ENCODE measurements at places on chromosomes 2 and 18.

- no peak for DNase-seq
These were observed 49.0 kb upstream of the TMEM18 start for GRCh38 chr2:726169-726568.

GRCh38 chr18:63267975-63268721, 51.4 kb downstream of the BCL2 start:
- DNase-seq = no peak

GRCh38 chr2:42224422-42225067, 55.4 kb downstream of the EML4 start:
- no peak for DNase-seq

DNA sequence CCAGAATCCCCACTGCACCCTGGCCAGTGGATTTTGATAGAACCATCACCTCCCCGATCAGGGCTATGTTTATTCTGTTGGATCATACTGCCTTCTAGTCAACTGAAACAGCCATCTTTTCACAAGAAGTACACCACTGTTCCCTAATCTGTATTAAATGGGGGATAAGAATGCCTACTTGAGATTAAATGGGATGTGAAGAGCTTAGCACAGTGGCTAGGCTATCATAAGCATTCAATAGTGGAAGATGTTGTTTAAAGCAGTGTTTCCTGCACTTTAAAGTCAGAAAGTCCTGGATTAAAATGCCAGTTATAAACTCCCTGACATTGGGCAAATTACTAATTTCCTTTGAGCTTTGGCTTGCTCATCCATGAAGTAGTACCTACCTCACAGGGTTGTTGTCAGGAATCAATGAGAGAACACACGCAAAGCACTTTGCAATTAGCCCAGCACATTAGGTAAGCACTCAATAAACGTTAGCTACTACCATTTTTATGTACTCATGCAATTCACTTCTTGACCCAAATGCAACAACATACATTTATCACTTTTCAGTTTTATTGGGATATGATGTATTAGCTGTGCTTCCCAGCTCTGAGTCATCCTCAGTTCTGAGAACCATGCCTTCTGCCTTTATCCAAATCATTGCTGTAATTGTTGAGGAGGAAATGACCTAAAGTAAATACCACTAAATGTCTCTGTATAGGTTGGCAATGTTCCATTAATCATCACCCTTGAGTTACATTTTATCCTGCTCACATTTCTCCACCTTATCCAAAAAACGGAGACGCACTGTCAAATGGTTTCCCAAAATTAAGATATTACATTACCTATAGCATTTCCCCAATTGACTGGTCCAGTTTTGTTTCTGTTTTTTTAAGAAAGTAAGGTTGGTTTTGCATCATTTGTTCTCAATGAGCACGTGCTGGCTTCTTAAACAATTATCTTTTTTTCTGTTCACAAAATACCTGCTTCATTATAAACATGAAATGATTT, 2.1 kb downstream of the TMEM247 start:
- no peak for DNase-seq

- no peak for DNase-seq
These were observed 28.6 kb downstream of the APOB start for GRCh38 chr2:21015281-21015645.

- no peak for DNase-seq
These were observed 106.5 kb downstream of the EVA1A start for GRCh38 chr2:75454241-75454620.

GRCh38 chr2:58107803-58108710, 61.5 kb downstream of the VRK2 start:
- no peak for DNase-seq

DNA sequence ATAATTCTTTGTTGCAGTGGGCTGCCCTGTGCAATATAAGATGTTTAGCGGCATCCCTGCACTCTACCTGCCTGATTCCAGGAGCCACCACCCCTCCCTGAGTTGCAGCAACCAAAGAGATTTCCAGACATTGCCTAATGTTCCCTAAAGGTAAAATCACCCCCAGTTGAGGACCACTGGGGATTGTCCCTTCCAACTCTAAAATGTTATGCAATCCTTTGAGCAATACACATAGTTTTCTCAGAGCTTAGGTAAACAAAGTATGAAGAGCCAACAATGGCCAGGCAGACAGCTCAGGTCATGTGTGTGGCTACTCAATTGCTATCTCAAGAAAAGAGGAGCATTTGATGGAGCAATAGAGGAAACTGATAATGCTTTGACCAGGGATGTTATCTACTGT, 87.0 kb downstream of the XDH start:
- no peak for DNase-seq

GRCh38 chr2:182666674-182667314, 49.3 kb upstream of the DNAJC10 start:
- DNase-seq = no peak

DNA sequence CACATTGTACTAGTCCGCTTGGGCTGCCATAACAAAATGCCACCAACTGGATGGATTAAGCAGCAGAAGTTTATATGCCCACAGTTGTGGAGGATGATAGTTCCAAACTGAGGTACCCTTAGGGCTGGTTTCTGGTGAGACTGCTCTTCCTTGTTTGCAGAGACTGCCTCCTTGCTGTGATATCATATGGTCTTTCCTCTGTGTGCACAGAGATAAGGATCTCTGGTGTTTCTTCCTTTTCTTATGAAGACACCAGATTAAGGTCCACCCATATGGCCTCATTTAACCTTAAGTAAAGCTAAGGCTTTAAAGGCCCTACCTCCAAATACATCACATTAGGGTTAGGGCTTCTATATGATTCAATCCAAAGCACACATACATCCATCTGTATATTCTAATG, 738.2 kb upstream of the GCFC2 start:
- no peak for DNase-seq

- no peak for DNase-seq
These were observed 9.4 kb upstream of the MOB1A start for GRCh38 chr2:74188018-74188601.

GRCh38 chr2:159938395-159938794, 124.0 kb downstream of the PLA2R1 start:
- DNase-seq = no peak

- no peak for DNase-seq
These were observed 103.3 kb downstream of the MDH1 start for GRCh38 chr2:63692002-63692606.

- DNase-seq = no peak
These were observed 58.4 kb downstream of the UBE2E3 start for GRCh38 chr2:181038796-181039195.

GRCh38 chr2:35510636-35511035, 844.9 kb upstream of the CRIM1 start:
- no peak for DNase-seq

DNA sequence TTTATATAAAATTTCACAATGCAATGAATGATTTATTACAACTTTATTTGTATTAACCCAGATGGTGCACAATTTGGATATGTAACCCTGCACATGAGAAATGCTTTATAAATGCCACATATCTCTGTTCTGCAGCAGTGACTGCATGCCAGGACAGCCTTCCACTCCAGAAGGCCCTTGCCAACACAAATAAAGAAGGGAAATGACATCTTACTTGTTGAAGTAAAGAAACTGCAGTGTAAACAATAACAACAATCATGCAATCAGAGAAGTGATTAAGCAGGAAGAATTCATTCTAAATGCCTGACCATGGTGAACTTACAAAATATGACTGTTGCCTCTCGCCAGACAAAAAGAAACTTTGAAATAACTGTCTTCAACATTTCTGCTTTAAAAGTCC, 129.9 kb upstream of the CHST9 start:
- DNase-seq = no peak

- no peak for DNase-seq
These were observed 4.1 kb downstream of the CCDC195 start for GRCh38 chr2:224711859-224712665.

DNA sequence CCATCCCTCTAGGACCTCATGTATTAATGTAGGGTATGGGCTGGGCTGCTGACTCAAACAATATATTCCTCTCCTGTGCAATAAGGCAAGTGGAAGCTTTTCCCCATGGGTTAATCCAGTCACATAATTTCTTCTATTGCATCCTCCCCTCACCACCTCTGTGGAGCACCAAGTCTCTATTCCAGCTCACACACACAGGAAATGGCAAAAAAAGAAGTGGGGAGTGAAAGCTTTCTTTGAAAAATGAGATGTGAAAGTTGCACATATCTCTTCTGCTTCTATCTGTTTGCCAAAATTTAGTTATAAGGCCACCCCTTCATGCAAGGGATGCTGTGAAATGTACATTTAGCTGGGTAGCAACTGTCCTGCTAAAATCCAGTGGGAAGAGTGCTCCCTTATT, 121.3 kb downstream of the CDC42EP3 start:
- DNase-seq = no peak

- no peak for DNase-seq
These were observed 98.3 kb upstream of the OTOS start for GRCh38 chr2:240238786-240239185.

GRCh38 chr2:211513446-211513845, 957.0 kb downstream of the CPS1 start:
- no peak for DNase-seq

DNA sequence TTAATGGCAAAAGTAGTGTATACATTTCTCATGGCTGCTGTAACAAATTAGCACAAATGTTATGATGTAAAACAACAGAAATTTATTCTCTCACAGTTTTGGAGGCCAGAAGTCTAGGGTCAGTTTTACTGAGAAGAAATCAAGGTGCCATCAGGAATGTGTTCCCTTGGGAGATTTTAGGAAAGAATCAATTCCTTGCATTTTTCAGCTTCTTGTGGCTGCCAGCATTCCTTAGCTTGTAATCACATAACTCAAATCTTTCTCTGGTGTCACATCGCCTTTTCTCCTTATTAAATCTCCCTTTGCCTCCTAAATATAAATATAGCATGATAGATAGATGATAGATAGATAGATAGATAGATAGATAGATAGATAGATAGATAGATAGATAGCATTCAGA, 307.0 kb upstream of the REG3G start:
- no peak for DNase-seq

- no peak for DNase-seq
These were observed 11.1 kb downstream of the PROC start for GRCh38 chr2:127429291-127429690.

- no peak for DNase-seq
These were observed 31.8 kb downstream of the SERPINB5 start for GRCh38 chr18:63508596-63508995.

DNA sequence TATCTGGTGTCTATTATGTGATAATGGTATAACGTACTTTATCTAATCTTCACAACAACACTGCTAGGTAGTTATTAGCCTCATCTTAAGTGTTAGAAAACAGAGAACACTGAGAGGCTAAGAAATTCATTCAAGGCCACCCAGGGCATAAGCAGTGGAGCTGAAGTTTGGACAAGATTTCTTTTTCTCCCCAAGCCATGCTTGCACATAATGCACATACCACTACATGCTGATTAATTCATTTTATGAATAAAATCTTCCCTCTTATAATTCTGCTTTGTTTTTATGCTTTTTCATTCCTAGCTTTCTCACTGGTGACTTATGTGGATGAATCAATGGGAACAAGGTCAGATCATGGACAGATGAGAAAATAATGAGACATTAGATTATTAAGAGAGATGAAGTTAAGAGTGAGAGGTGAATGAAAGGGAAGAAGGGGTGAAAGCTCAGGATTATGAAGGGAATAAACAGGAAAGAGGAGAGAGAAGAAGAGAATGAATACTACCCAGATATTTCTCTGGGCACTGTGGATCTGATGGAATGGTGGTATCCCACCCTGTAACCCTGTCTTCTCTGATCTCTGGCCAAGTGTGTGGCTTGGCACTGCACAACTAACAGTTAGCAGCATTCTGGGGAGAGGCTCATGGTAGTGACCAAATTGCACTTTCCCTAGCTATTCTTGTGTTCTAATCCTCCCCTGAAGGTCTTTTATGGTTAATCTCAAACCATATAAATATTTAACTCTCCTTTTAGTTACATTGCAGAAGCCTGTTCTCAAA, 17.7 kb upstream of the GALNT3 start:
- no peak for DNase-seq

DNA sequence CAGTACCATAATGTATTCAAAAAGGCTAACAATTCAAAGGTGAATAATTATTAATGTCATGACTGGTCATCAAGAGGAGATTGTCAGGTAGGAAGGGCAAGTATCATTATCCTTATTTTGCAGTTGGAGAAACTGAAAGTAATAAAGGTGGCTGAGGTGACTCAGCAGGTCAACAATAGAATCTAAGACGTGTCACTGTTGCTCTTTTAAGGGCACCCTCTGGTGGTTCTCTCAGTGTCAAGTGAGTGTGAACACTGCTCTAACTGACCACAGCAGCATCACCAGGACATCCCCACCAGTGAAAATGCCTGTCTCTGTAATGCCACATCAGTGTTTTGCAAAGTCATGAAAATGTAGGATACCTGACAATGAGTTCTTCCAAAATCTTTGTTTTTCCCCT, 69.7 kb downstream of the DCC start:
- DNase-seq = no peak

DNA sequence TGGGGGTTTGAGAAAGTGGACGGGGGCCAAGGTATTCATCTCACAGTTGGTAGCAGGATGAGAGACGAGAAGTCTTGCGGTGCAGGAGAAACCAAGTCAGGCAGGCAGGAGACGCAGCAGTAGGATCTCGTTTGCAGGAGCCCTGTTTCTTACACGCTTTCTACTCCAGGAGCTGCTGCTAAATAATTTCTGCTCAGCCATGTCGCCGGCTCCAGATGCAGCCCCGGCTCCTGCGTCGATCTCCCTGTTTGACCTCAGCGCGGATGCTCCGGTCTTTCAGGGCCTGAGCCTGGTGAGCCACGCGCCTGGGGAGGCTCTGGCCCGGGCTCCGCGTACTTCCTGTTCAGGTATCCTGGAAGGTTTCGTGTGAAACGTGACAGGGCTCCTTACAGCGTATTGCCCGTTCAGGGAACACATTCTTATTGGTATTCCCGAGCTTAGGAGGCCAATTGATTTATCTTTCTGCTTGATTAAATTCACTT, 494 bp downstream of the ANKZF1 start:
- DNase-seq = no peak

DNA sequence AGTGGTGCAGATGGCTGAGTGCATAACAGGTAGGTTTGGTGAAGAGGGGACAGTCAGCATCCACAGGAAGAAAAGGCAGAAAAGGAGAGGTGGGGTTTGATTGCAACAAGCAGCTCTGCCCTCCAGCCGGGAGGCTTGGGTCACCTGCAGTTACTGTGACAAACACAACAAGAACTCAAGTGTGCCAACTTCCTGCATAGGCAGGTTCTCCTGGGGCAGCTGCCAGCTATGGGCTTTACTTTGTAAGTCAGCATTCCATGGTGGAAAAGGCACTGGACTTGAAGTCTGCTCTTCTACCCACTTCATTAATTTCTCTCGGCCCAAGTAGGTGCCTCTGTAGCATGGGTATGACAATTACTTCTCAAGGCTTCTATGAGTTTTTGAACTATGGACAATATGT, 98.9 kb downstream of the MYT1L start:
- DNase-seq = no peak

- DNase-seq = no peak
These were observed 90.8 kb downstream of the METTL4 start for GRCh38 chr18:2480536-2480935.

GRCh38 chr18:24018299-24018886, 3.8 kb downstream of the TTC39C start:
- DNase-seq = no peak

DNA sequence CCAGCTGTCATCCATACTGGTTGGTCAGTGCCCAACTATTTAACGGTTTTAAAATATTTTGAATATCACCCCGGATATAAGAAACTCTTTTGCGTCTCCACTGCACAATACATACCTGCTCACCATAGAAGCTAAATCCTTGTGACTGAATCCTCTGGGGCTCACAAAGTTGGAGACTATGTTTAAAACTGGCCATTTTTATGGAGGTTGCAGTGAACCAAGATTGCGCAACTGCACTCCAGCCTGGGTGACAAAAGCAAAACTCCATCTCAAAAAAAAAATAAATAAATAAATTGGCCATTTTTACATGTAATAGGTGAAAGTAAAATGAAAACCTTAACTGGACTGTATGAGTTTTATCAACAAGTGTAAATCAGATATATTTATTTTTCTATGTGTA, 55.6 kb upstream of the TMEM17 start:
- no peak for DNase-seq
